ENCODE measurements at places on chromosomes 1 and 21.

DNA sequence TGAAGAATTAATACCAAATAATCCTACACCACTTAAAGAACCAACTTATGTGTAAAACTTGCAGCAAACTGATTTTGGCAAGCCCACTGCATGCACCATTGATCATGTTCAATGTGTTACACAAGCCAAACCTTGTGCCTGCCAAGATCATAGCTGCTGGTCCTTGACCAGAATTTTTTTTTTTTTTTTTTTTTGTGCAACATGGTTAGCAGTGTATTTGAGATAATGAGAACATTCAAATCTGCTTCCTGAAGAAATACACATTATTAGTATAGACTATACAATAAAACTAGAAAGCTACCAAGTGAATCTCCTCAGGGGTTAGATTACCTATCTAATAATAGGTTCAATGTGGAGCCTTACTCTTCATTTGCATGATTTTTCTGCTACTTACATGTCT, 421.0 kb downstream of the MRPL39 start:
- DNase-seq = no peak

GRCh38 chr1:105652109-105652508, 1404.4 kb upstream of the PRMT6 start:
- no peak for DNase-seq

- peak; percentile 66 for DNase-seq
These were observed 465 bp downstream of the HUNK start for GRCh38 chr21:31873275-31873695.

- DNase-seq = no peak
These were observed 291.1 kb downstream of the PTPRU start for GRCh38 chr1:29527314-29528004.

DNA sequence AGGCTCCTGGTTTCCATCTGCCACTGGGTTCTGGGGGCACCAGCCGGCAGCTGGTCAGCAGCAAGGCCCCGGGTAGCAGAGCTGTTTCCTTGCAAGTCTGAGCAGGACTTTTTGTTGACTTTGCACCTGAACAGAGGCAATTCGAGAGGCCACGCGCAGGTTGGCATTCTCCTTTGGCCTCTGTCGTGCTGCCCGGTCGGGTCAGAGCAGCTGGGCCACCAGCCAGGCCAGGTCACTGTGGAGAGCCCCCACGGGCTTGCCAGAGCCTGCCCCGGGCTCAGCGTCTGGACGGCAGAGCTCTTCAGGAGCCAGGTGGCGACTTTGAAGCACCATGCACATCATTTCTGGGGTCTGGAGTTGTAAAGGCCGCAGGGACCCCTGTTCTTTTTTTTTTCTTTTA, 28.4 kb upstream of the TMEM52 start:
- no peak for DNase-seq

GRCh38 chr1:108824051-108824450, 32.8 kb downstream of the AKNAD1 start:
- DNase-seq = no peak

- no peak for DNase-seq
These were observed 7.5 kb downstream of the HTR1D start for GRCh38 chr1:23209770-23210169.

- no peak for DNase-seq
These were observed 204.9 kb downstream of the TBX15 start for GRCh38 chr1:118783095-118783758.

- peak; percentile 80 for DNase-seq
These were observed 25.1 kb downstream of the NENF start for GRCh38 chr1:212457740-212458338.

- no peak for DNase-seq
These were observed 45.3 kb upstream of the CTBS start for GRCh38 chr1:84619383-84620102.

- no peak for DNase-seq
These were observed 14.7 kb upstream of the IGFN1 start for GRCh38 chr1:201175820-201176500.

GRCh38 chr1:87684194-87684593, 355.5 kb downstream of the LMO4 start:
- DNase-seq = no peak

Data from HAP-1 (cell line).